NCI-H526 treated with DMSO at 0.1 percent for 48 hours (cell line): ENCODE measurements at places on chromosomes 13 and 19.
A peak's percentile ranks its signal among the peaks of the same experiment; 100 is the strongest.

- DNase-seq = peak; percentile 22
Observed at GRCh38 chr19:18280247-18281081, 958 bp downstream of the JUND start.

DNA sequence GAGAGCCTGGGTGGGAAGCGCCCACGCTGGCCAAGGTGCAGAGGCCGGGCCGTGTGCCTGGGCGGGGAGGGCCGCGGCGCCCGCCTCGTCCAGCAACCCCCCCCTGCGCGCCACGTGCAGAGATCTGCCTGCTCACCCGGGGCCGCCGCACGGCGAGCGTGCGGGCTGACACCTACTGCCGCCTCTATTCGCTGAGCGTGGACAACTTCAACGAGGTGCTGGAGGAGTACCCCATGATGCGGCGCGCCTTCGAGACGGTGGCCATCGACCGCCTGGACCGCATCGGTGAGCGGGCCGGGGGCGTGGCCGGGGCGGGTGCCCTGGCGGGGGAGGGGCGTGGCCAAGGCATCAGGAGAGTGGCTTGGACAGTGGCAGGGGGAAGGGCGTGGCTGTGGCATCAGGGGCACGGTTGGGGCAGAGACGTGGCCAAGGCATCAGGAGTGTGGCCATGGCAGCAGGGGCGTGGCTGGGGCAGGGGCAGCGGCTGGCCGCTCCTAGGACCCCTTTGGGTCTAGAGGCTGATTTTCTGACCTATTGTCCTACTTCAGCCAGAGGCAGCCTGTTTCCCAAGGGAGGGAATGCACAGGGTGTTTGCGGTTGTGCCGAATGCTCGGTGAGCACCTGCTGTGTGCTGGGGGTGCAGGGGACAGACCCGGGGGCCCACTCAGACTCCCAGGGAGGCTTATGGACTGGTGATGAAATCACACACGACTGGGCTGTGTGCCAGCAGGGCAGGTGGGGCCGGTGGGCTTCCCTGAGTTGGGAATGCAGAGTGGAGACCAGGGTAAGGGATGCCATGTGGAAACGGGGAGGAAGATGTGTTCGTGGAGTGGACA lies 19.4 kb downstream of the POLRMT start:
- no peak for DNase-seq

- no peak for DNase-seq
Observed at GRCh38 chr13:101594936-101595335, 142.5 kb downstream of the ITGBL1 start.

DNA sequence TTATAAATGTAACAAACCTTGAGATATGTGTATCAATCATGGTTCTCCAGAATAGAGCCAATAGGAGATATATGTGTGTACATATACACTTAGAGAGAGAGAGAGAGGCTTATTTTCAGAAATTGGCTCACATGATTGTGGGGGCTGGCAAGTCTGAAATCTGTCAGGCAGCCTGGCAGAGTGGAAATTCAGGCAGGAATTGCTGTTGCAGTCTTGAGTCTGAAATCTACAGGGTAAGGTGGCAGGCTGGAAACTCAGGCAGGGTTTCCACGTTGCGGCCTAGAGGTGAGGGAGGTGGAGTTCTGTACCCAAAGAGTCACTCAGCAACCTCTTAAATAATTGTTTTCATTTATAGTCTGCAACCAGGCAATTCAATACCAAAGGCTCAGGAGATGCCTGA lies 218.4 kb downstream of the B3GLCT start:
- DNase-seq = no peak

GRCh38 chr19:33428627-33429125 lies 55.2 kb downstream of the CEBPG start:
- DNase-seq = no peak

DNA sequence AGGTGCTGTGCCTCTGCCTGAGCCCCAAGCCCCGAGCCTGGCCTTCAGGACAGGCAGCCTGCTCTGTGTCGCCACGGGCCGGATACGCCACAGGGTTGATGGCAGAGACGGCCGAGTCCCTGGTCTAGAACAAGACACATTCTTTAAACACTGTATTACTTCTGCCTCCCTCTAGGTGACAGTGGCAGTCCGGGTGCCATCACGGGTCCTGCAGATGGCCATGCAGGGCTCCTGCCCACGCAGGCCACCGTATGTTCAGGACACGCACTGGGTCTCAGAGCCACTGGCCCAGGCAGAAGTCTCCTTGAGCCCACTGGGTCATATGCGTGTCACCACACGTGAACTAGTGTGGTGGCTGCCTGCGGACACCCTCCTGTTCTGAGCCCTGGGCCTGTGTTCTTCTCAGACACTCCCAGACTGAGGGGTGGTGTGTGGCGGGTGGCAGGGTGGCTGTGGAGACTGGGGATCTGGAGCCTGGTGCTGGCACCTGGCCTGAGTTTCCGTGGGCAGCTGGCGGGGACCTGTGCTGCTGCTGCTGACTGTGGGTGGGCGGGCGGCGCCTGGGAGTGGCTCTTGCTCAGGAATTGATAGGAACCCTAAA lies 4.4 kb downstream of the PLEKHJ1 start:
- DNase-seq = no peak

GRCh38 chr13:76697288-76697687 lies 188.9 kb downstream of the KCTD12 start:
- no peak for DNase-seq

DNA sequence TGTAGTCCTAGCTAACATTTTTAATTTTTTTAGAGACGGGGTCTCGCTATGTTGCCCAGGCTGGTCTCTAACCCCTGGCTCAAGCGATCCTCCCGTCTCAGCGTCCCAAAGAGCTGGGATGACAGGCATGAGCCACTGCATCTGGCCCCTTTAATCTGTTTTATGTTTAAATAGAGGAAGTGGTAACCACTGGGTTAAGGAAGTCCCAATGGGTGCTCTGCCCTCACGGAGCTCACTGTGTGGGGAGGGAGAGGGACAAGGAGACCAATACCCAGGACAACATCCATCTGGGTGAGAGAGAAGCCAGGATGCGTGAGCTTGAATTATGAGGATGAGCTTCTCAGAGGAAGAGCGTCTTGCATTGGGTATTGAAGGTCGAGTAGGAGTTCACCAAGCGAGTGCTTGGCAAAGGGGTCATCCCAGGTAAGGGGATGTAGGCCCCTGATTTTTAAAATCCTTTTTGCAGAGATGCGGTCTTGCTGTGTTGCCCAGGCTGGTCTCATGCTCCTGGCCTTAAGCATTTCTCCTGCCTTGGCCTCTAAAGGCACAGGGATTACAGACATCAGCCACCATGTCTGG lies 13.8 kb downstream of the YJU2 start:
- DNase-seq = no peak

GRCh38 chr19:7540761-7541474 lies 5.4 kb downstream of the PNPLA6 start:
- DNase-seq = no peak

DNA sequence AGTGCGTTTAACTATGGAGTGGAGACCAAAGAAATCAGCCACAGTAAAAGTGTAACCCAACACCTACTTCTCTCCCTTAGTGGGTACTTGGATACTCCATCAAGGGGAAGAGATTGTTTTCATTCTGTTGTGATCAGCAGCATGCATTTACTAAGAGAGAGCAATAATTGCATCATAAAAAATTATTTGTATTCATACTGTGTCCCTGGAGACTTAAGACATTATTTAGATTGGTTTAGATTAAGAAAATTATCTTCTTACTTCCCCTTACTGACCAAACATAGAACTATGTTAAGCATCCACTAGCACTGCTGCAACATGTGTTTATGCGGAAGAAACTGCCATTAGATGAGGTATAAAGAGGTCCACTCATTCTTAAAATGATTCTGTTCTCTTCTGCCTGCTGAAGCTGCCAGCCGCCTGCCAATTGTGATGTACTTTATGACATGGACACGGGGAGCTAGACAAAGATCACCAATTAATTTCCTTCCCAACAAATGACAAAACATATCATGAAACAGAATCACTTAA lies 738.5 kb downstream of the DIAPH3 start:
- DNase-seq = no peak

DNA sequence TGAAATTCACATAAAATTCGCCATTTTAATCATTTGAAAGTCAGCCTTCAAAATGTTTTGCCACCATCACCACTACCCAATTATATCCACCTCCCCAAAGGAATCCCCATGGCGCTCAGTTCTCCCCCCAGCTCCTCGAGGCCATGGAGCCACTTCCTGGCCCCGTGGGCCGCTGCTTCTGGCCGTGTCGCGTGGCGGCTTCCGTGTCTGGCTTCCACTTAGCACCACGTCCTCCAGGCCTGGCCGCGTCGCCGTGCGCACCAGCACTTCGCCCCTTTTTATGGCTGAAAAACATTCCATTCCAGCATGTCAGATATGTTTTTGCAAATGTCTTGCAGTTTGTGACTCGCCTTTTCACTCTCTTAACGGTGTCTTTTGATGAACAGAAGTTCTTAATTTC lies 46.7 kb upstream of the DCUN1D2 start:
- no peak for DNase-seq

GRCh38 chr13:40433577-40433976 lies 232.9 kb downstream of the FOXO1 start:
- DNase-seq = no peak

GRCh38 chr13:50989476-50989875 lies 79.9 kb downstream of the RNASEH2B start:
- no peak for DNase-seq

- no peak for DNase-seq
Observed at GRCh38 chr13:48511621-48512230, 21.2 kb downstream of the RCBTB2 start.

DNA sequence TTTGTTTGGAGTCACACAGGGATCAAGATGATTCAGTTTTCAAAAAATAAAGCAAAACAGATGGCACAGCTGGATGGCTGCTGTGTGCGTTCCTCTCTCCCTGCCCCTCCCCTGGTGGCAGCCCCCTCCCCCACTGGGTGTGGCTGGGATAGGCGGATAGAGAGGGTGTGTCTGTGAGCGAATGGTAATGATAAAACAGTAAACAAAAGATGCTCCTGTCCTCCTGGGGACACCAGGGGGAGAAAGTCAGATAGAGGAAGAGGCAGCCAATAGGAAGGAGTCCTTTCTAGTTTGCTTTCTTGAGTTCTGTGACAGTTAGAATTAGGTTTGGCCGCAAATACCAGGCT lies 6.5 kb downstream of the TMEM255B start:
- peak; percentile 27 for DNase-seq

DNA sequence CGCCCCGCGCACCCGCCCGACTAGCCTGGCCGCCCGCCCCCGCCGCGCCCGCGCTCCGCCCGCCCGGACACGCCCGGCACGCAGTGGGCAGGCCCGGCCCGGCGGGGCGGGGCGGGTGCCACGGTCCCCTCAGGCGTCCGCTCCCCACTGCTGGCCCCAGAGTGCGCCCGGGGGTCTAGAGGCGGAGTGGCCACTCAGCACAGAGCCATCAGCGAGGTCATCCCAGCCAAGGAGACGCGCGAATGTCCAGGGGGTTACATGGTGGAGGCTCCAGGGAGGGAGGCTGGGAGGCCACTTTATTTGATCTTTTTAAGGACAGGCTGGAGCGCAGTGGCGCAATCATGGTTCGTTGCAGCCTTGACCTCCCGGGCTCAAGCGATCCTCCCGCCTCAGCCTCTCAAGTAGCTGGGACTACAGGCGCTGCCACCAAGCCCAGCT lies 236 bp upstream of the TINCR start:
- no peak for DNase-seq

GRCh38 chr13:70789751-70790150 lies 681.5 kb upstream of the KLHL1 start:
- DNase-seq = no peak
